ENCODE measurements at places on chromosomes 5 and 9. TPM values are rescaled to one million over a fixed set of nuclear protein-coding genes. Genes with fewer than 3 reads are reported as not detected.

Gene LRRTM2
- total RNA-seq: 104 TPM

Gene PCDHGB6
- 12.8 TPM for total RNA-seq

Gene TAF11L10
- not detected for total RNA-seq

Gene PCDHA2
- total RNA-seq: 11.5 TPM

Gene ZNF608
- total RNA-seq: 95.6 TPM

Gene KCNT1
- total RNA-seq: 2.7 TPM

Gene EMB
- 3.0 TPM for total RNA-seq

Gene C9orf43
- total RNA-seq: 0.62 TPM
